ENCODE measurements at places on chromosomes 7 and 10. TPM values are rescaled to one million over a fixed set of nuclear protein-coding genes. Genes with fewer than 3 reads are reported as not detected.

DNA sequence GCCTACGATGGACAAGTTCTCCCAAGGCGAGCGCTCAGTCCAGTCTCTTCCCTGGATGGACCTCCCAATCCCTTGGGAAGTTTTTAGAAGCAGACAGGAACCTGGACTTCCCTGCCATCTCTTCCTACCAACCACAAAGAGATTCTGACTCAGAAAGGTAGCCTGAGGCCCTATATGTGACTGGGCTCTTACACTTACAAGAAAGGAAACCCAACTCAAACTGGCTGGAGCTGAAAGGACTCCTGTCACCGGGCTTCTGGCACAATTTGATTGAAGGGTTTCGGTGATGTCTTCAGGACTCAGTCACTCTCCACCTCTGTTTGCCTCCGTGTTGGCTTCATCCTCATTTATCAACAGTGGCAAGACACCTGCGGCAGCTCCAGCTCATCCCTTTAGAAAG lies 3.7 kb upstream of the COL13A1 start:
- no peak for DNase-seq

- no peak for DNase-seq
These were observed 388.4 kb downstream of the TFEC start for GRCh38 chr7:115642194-115642593.

GRCh38 chr7:9983048-9983447 lies 990.6 kb upstream of the PHF14 start:
- DNase-seq: no peak

Gene DDX50
- total RNA-seq: 17.2 TPM

Gene GRK5
- total RNA-seq: 0.20 TPM

DNA sequence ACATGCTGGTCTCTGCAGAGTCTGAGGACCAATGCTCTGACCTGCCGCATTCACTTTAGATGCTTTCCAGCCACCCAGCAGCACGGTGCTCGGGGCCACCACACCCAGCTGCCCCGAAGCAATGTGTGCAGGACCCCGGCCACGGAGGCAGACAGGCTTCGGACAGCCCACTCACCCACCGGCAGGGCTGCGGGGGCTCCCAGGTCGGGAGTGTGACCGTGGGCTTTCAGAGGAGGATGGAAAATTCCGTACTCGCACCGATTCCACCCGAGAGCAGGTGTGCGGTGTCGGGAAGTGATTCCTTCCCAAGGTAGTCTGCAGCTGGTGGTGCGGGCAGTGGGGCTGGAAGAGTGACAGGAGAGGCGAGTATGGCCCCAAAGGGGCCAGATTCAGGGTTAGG lies 190.9 kb downstream of the DNAJB6 start:
- no peak for DNase-seq

- DNase-seq: no peak
These were observed 150.2 kb downstream of the GNAI1 start for GRCh38 chr7:80284855-80285254.
